NCI-H2081 treated with DMSO at 0.1 percent for 48 hours (cell line): ENCODE measurements at places on chromosomes 12 and 14.

DNA sequence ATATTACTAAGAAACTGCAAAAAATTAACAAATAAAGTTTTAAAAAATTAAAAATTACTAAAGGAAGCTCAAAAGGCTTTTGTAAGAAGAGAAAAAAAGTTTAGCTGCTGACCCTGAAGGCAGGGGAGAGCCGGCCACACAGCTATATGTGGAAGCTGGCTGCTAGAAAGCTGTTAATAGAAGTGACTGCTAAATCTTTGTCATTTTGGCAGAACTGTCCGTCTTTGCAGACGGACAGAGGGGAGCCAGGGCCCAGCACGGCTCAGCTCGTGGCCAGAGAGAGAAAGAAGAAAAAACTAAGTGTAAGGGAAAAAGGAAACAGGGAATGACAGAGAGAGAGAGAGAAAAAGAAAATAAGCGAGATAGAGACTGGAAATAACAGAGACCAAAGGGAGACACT is 27.9 kb downstream of the PRMT8 start:
- DNase-seq, result no peak

DNA sequence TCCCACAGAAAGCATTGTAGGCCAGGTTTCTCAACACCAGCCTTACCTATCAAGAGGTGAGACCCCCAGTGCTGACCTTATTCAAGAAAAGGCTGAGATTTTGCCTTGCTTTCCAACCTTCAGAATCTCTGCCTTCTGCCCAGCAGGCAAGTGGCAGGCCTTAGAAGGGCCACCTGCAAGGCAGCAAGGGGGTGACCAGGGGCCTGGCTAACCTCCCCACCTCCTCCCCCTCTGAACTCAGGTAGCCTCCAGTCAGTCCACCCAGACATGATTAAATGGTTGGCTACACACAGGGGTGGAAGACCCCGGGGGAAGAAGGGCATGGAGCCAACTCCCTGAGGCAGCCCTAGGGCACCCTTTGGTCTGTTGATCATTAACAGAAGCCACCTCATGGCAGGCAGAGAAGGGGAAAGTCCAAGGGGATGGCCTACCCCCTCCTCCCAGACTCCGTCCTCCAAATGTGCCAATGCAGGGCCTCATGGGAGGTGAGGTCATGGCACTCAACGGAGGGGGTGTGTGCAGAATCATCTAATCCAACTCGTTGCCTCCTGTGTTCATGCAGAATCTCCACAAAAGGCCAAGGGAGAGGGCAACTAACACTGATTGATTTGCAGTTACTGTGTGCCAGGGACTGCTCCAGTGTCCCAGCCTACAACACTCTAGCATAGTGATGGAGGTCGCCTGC is 8.5 kb downstream of the ZFP36L1 start:
- no peak for DNase-seq

DNA sequence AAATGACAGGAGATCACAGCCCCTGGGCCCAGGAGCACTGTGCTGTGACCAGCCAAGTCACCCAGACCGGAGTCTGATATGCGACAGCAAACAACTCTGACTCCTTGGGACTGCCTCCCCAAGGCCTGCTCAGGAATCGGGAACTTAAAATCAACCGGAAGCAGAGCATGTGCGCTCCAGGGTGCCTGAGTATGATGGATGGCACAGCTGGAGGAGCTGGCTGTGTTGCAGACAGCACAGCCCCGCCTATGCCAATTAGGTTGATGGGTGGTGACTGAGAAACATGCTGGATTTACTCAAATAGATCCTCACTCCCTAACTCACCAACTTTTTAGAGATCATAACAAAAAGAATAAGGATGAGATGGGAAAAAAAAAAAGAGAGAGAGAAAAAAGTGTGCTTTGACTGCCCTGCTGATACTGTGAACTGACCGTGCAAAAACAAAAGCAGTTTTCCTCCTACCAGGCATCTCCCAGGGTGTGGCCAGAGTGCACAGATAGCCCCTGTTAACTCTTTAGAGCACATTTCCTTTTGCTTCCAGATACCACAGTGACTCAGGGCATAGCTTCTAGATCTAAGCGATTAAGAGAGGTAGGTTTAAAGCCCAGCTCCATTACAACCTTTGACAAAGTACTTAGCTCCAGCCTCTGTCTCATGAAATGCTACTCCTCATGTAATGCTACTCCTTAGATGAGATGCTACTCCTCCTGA is 27.4 kb upstream of the STON2 start:
- DNase-seq, result no peak

DNA sequence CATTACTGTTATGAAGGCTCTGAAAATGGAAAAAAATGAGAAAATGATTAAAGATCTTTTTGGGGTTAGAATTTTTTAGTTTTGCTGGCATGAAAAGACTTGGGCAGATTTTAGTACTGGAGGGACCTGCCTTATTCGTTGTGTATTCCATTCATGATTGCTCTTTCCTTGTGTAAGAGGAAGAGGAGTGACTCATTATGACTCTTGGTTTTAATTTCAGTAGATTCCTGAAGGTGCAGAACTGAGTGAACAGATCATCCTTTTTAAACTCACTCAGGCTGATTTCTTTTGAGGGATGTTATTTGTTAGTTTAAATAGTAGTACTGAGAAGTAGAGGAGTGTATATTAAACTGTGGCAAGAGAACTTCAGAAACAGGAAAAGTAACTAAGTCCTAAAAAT is 41.6 kb downstream of the AKAP6 start:
- no peak for DNase-seq

- no peak for DNase-seq
These were observed 1043.0 kb downstream of the AACS start for GRCh38 chr12:126108247-126108646.

DNA sequence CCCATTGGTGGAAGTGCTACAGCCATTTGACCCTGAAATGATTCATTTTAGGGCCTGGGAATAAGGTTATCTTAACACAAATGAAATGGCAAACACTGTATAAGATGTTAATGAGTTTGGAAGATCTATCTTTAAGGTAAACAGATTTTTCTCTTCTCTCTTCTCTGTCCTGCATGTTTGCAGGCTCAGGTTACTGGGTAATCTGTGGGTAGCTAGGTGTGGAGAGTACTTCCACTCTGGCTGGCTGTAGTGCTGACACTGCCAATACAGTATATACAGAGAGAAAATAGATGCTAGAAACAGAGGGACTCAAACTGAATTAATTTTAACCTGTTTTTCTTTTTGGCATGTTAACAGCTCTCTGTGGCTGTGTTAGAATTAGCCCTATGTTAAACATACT is 84.6 kb downstream of the SLC38A6 start:
- DNase-seq, result no peak
